Left colon (tissue), 2 donors: ENCODE measurements at places on chromosomes 11 and 22. TPM values are rescaled to one million over a fixed set of nuclear protein-coding genes. Genes with fewer than 3 reads are reported as not detected.

DNA sequence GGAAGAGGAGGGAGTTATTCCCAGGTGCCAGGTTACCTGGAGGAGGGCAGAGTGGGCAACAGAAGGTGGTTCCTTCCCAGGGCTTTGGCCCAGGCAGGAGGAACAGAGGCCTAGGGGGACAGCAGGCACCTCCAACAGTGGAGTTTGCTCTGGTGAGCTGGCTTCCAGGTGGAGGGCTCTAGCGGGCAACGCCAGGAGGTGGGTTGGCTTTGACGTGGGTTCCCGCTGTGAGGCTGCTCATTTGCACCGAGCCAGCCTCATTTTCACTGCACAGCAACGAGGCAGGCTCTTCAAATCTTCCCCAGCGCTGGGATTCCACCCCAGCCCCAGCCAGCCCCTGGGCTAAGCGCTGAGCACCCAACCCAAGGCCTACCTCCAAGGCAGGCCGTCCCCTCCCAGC is 8.1 kb downstream of the IGSF9B start:
- no peak for DNase-seq

GRCh38 chr11:66315921-66316811 is 678 bp downstream of the CD248 start:
- no peak for DNase-seq

- no peak for DNase-seq
Observed at GRCh38 chr22:27358096-27358870, 443.3 kb downstream of the MN1 start.

DNA sequence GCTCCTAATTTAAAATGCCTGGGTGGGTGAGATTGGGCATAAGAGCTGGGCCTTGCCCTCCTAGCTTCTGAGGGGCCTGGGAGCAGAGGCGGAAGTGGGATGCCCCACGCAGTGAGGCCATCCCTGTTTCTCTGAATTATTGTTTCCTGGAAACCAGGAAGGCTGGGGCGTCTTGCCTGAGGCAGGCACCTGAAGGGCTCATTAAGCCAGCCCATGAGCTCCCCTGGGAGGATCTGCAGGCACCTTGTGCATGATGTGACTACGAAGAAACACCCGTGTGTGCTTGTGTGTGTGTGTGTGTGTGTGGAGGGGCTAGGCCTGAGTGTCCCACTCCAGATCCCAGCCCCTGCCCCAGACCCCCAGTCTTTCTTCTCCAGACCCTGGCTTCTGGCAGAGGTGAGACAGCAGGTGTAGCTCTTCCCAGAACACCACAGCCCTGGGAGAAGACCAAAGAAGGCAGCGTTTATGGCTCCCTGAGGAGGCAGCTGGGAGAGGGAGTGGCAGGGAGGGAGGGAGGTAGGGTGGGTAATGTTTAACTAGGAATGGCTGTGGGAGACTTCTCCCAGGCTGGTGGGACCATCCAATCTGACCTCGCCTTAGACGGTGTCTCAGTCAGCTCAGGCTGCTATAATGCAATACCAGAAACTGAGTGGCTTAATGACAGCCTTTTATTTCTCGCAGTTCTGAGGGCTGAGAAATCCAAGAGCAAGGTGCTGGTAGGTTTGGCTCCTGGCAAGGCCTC is 2.1 kb upstream of the BATF2 start:
- DNase-seq: peak; percentile 69

GRCh38 chr11:27421819-27422494 is 50.6 kb downstream of the LGR4 start:
- DNase-seq: no peak

DNA sequence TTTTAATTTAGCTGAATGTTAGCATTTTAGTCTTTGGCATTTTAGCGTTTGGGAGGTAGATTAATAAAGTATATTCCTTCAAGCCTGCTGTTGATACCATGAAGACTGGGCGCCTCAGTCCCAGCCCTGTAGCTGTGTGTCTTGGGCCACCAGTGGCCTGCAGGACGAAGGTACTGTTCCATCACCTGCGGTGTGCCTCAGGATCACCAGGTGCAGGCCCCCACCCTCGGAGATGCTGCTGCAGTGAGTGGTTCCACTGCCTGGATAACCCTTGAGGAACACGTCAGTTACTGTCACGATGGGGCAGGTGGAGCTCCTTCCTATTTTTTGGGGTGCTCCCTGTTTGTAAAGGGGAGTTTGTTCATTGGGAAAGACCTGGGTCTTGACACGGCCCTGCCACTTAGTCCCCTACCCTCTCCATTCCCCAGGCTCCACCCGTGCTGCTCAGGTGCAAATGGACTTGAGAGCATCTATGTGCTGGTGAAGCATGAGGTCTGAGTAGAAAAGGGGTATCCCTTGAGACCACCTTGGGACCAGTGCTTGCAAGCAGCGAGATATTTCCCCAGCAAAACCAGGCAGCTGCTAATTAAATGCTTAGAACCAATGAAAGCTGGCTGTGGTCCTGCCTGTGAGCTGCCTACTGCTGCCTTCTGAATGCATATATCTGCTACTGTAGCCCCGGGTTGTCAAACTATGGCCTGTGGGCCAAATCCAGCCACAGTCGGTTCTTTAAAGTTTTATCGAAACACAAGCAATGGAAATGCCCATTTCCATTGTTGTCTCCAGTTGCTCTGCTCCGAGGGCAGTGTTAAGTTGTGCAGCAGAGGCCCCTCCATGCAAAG is 28.7 kb downstream of the INCENP start:
- DNase-seq: no peak

GRCh38 chr11:104572279-104572678 is 326.0 kb downstream of the CASP12 start:
- DNase-seq: no peak

GRCh38 chr22:24526191-24526590 is 28.7 kb downstream of the GUCD1 start:
- DNase-seq: no peak

DNA sequence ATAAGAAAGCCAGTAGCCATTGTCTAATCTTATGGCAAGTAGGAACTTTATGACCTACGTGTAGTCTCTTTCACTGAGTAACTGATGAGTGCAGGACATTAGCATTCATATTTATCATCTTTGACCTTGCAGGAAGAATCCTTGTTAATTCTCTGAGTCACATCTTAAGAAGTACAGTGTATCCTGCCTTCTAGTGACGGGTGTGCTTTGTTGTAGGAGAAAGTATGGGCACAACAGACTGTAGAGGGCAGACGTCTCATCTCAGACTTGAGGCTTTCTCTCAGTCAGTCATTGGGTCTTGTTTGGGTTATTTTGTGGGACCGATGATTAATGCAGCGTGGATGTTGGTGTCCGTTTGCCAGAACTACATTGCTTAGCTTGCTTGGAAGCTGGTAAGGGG is 6.8 kb downstream of the RNF214 start:
- DNase-seq: no peak

- no peak for DNase-seq
Observed at GRCh38 chr22:37431801-37432707, 4.8 kb upstream of the ELFN2 start.

DNA sequence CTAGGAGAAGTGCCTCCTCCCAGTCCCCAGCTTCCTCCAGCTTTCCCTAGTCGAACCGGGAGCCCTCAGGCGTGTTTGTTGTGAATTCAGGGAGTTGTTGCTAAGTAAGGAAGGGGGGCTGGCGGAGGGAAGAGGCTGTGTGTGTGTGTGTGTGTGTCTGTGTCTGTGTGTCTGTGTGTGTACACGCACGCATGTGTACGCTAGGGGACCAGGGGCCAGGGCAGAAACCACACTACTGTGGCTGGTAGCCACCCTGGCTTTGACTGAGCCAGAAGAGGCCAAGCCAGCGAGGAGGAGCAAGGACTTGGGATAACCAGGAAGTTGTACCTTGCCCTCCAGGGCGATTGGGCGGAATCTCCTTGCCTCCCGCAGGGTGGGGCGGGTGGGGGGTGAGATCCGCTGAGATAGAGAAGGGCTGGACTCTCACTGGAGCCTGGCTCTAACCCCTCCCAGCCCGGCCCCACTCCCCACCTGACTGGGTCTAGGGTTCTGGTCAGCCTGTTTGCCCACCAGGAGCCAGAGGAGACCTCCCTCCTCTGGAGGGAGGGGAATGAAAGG is 7.5 kb downstream of the BCL9L start:
- peak; percentile 91 for DNase-seq

- DNase-seq: no peak
Observed at GRCh38 chr11:14852571-14853177, 39.4 kb downstream of the CYP2R1 start.

DNA sequence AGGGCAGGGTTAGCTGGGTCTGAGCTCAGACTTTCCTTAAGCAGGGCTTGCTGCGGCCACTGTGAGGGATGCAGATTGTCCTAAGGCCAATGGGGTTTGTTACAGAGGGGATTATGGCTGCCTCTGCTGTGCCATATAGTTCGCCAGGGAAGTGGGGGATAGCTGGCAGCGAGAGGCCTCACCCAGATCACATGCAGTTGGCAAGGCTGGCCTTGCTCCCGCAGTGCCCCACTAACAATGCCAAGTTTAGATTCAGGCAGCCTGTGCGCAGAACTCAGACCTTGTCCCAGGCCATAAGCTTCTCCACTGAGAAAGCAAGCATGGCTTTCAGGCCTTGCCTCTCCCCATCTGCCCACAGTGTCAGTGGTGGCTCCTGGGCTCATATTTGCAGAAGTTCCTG is 4.7 kb upstream of the APOL2 start:
- DNase-seq: no peak

GRCh38 chr11:79508461-79508860 is 67.6 kb upstream of the TENM4 start:
- DNase-seq: no peak

DNA sequence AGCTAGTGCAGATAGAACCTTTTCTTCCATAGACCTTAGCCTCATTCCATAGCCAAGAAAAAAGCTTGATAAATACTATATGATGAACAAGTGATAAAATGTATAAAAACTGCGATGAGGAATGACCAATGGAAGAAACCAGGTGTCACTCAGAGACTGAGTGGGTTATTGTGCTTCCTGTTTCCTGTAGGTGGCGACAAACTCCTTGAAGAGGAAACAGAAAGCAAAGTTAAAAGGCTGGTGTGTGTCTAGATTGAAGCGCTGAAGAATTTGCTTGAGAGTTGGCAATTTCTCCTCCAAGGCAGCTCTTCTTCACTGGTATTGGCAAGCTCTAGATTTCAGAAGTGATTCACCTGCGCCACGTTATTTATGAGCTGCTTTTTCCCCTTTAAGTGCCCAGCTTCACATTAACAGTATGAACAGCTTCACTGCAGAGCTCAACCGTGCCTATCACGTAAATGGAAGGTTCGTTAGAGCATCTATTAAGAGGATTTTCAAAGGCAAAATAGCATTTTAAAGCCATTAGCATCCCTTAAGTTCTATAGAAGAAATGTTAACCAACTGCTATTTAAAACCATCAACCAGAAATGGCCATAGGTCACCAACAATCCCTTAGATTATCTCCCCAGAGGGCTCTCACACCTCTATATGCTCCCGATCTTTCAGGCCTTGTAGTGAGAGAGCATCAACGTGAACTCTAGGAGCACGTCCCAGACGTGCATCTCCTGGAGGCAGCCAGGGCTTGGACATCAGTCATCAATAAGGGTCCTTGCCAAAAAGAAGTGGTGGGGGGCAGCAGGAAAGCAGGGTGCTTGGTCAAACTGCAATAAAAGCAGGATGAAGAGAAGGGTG is 179.4 kb downstream of the CADM1 start:
- DNase-seq: no peak

DNA sequence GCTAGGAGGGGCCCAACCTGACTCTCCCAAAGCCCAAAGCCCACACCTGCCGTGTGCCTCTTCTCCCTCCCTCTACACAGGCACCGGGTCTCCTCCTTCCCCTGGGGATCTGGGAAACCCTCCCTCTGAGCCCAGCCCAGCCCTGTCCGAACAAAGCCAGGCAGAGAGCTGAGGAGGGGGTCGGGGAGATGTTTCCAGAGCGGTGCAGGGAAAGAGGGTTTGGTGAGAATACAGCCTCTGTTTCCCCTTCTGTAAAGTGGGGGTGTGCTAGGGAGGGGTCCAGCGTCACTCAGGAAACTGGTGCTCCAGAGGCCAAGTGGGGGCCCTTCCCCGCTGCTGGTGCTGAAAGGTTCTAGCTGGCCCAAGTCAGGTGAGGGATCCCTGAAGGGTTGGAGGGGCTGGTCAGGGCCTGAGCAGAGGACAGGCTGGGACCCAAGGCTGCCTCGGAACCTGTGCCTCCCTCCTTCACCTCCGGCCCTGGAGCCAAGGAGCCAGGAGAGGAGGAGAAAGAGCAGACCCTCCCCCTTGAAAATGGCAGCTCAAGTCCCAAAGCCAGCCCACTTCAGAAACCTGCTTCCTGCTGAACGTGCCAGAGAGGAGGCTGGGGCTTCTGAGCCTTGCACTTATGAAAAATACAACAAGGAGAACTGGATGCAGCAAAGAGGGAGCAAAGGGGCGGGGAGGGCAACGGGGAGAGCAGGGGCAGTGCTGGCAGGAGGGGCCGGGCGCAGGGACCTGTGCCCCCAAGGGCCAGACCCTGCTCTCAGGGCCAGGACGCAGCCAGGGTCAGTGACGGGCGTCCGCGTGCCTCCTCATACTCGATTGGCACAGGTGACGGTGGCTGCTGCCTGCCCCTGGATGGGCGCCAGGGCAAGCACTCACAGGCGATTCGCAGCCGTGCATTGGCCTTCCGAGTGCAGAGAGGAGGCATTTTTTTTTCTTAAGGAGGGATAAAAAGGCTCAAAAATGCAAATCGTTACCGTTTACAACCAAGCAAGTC is 43.2 kb downstream of the MACROD1 start:
- no peak for DNase-seq

DNA sequence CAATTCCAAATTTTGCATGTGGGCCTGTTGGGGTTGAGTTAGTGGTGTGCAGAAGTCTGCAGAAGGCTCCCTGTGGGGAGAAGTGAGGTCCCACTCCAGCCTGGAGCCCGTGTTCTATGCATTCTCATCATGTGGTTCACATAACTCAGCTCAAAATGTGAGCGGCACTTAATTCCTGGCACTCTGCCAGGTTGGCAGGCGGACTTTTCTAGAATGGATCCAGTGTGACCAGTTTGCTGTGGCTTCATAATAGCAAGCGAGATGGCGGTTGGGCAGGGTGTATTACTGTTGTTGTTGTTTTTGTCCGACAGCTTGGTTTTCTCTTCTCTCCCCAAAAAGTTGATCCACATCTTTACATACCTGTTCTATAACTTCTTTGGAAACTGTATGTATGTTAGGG is 146.8 kb upstream of the TTC12 start:
- no peak for DNase-seq

GRCh38 chr11:124101737-124102136 is 13.5 kb upstream of the VWA5A start:
- DNase-seq: no peak

DNA sequence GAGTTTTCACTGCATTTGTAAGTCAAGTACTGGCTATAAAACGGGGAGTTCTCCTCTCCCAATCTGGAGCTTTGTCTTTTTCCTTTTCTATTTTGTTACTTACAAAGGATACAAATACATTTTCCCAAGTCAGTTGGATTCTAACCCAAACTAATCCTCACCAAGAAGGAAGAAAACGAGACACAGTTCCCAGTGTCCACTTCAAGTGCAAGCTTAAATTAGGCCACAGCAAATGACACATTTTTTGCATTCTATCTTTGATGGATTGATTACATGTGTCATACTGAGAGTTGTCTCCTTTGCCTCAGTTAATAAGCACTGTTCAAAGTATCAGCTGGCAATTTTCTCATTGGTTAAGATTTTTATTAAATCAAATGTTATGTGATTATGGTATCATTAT is 296.7 kb upstream of the ANO5 start:
- no peak for DNase-seq

GRCh38 chr22:35792506-35792905 is 74.8 kb downstream of the APOL5 start:
- no peak for DNase-seq

Gene TYR
- not detected for total RNA-seq

Gene IFTAP
- 7.8 TPM for total RNA-seq

Gene PANX2
- total RNA-seq: 0.09 TPM
